Hepatocyte (in vitro differentiated cells): ENCODE measurements at places on chromosomes 16 and 17. TPM values are rescaled to one million over a fixed set of nuclear protein-coding genes. Genes with fewer than 3 reads are reported as not detected.

The CD300C gene
- 0.47 and 0.96 TPM in 2 replicates for polyA plus RNA-seq

The TPPP3 gene
- polyA plus RNA-seq: 13.4 and 20.1 TPM in 2 replicates

The QPRT gene
- polyA plus RNA-seq: 340 and 371 TPM in 2 replicates

GRCh38 chr17:73644145-73645049 lies at the start of gene SDK2:
Gene SDK2, minus strand, starts transcription at chr17:73644445. Its CDS starts 357 bp downstream, at chr17:73644088.
- DNase-seq: peak; percentile 53
- H3K27ac ChIP-seq: no peak within 1 kb of the TSS
- H3K4me3 ChIP-seq: peak within 1 kb of the TSS; percentile 70
- peaks cover 16% of the 10 kb centered on the region for H3K4me1 ChIP-seq

DNA sequence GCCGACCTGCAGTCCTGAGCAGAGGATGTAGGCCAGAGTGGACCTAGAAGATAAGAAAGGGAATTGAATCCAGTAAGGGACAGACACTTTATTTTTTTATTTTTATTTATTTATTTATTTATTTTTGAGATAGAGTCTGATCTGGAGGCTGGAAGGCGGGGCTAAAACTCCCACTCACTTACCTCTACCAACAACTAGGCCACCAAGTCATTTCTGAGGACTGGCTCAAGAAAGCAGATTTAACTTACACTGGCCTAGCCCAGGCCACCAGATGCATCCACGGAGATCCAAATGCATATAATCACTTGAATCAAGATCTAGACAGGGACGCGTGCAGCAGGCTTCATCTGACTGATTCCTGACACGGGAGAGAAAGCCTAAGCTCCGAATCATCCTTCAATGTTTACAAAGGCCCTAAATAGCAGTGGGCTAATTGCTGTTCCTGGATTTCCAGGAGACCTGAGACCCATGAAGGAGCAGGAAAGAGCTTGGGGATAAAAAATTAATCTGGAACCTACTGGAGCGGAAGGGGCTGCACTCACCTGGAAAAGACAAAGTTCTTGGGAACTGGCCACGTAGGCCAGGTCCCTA lies 1.1 kb upstream of the ALOX12 start:
- no peak overlapping the region for H3K27ac ChIP-seq
- no peaks in the 10 kb centered on the region for H3K27me3 ChIP-seq
- H3K36me3 ChIP-seq: no peaks in the 10 kb centered on the region
- H3K4me1 ChIP-seq: peaks cover 10% of the 10 kb centered on the region
- DNase-seq: no peak

- H3K36me3 ChIP-seq: no peaks in the 10 kb centered on the region
- H3K4me3 ChIP-seq: no peak overlapping the region
- DNase-seq: no peak
Observed at GRCh38 chr17:40524243-40524965, 23.0 kb upstream of the TNS4 start.
